ENCODE measurements at places on chromosomes 3 and 15.

GRCh38 chr15:84829428-84829827 lies 12.3 kb downstream of the ALPK3 start:
- DNase-seq, result no peak

DNA sequence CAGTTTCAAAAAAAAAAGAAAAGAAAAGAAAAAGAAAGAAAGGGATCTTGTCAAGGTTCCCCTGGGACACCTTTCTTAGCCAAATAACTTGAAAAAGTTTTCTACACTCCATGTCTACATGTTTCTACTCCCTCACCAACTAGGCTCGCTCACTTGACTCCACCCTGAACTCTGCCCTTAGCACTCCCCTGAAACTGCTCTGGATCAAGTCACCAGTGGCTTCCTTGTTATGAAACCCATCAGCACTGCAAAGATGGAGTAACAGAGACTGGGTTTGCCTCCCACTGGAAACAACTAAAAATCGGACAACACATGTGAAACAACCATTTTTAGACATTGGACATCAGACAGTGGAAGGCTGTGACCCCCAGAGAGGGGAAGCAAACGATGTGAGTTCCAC lies 36.8 kb downstream of the TMEM40 start:
- DNase-seq, result no peak

- no peak for DNase-seq
Measured at GRCh38 chr15:22263738-22264137, 183.4 kb downstream of the OR4M2 start.

GRCh38 chr3:28012830-28013229 lies 228.6 kb upstream of the CMC1 start:
- no peak for DNase-seq

- DNase-seq, result no peak
Measured at GRCh38 chr3:143484846-143485512, 363.3 kb downstream of the SLC9A9 start.

DNA sequence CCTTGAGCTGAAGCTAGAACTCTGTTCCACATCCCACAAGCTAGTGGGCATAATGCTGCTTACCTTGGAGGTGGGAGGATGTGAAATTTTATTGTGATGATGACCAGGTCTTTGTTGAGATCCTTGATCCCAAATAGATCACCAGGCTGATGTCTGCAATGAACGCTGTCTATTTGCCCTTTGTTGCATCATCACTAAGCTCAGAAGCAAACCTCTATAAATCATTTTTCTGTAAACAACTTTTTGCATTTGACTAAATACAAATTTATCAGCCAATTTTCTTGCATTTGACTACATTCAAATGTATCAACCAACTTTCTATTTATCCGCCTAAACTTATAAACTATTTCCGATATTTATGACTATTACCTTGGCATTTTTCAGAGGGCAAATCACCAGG lies 9.7 kb downstream of the CCDC80 start:
- DNase-seq, result no peak

DNA sequence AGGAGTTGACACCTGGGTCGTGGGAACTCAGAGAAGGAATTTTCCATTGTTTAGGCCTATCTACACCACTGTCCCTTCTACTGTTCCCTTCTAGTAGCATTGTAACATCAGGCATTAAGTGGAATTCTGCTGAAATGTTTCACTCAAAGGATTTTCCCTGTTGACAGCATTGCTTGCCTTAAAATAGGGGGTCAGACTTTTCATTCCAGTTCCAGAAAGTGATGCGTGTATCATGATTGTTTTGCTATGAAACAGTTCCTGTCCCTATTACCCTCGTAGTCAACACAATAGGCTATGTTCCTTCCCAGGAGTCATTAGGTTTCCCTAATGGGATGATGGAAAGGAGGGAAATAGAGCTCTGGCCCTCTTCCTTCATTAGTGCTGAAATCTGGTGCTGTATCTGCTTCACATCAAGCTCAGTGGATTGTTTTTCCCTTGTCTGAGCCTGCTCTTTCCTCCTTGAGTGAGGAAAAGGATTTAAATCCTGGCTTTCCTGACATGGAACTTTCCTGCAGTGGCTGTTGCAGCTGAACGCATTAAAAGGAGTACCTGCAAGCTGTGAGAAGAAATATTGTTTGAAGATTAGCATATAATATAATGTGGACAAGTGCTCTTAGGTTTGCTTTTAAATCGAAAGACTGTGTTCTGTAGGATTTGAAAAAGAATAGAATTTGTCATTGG lies 195.9 kb downstream of the KLHL25 start:
- DNase-seq, result no peak

DNA sequence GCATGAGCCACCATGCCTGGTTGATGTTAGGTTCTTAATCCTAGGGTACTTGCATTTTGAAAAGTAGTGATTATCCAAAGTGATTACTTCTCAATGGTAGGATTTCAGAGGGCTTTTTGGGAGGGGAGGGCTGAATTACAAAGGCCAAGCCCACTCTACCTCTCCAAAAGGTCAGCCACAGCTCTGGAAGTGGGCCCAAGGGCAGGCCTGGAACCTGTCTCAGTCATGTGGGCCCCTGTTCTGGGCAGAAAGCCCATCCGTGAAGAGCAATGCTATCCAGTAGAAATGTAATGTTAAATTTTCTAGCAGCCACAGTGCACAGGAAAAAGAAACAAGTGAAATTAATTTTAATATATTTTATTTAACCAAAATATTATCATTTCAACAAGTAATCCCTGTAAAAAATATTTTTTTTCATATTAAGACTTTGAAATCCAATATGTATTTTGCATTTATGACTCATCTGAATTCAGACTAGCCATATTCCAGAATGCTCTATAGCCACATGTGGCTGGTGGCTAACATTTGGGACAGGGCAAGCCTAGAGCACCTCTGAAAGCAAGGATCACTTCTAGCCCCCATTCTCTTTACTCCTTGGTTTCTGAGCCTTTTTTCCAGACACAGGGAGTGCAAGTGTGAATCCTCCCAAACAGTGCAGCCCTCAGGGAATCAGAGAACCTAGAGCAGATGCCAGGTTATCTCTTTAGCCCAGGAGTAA lies 16.8 kb downstream of the RFT1 start:
- DNase-seq, result no peak

DNA sequence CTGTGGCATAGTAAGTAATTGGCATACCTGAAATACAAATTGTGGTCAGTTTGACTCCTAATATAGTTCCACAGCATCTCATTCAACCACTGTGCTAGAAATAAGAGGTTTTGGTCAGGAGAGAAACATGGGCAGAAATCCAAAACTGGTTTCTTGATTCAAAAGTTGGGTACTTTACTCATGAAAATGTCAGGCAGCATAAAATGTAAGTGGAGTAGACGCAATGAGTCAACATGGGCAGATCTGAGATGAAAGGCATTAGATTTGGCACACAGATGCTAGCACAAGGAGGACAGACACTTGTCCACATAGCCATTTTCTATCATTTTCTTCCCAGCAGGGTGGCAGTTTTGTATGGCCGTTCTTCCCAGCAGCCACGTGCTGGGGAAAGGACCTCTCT lies 255.8 kb upstream of the CDIN1 start:
- no peak for DNase-seq

GRCh38 chr3:16460886-16461285 lies 52.6 kb downstream of the RFTN1 start:
- no peak for DNase-seq

GRCh38 chr15:67307156-67307555 lies 52.6 kb downstream of the IQCH start:
- DNase-seq, result no peak

DNA sequence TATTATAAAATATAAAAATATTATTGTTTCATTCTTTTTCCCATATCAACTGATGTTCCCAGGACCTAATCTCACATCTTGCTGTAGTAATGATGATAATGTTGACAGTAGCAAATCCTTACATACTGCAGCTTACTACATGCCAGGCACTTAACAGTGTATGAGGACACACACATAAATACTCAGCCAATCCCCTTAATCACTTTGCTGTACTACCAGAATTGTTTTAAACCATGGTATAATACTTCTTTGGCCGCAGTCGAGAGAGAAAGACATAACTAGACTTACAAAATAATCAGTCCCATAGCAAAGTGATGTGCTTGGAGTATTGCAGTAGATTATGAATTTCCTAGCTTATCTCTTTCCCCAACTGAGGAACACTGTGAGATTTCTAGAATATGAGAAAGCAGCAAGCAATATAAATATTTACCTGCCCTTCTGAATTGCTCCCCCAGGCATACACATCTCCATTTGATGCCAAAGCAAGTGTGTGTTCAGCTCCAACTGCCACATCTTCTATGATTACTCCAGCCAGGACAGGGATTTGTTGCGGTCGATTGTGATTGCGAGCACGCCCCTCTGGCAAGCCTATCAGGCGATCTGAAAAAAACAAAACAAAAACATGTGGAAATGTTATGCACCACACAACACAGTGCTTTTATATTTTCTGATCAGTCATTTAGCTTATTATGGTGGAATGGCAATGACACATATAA lies 33.0 kb downstream of the FBXL22 start:
- DNase-seq, result no peak

GRCh38 chr3:159724627-159725026 lies 264.0 kb upstream of the IL12A start:
- no peak for DNase-seq

GRCh38 chr3:188507244-188507720 lies 353.3 kb downstream of the LPP start:
- no peak for DNase-seq

DNA sequence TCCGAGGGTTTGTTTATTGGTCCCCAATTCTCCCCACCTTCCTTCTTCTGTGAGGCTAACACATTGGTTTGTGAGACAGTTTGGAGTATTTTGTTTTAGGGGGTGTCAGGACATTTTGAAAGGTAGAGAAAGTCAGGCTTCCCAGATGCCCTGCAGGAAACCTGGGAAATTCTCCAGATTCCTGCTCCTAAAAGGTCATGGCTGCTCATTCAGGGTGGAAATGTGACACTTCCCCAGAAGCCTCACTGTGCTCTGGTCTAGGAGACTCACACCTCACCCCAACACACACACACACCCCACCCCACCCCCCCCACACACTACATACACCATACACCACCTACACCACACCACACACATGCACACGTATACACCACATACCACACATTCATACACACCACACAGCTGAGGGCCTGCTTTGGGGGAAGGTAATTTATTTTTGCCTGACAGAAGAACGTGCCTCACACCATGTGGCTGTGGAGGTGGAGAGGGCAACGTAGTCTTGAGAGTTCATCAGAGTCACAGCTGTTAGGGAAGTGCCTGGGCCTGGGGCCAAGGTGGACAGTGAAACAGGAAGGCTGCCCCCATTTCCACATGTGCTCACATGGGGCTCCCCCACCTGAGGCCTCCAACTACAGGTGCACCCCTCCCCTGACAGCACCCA lies 40.4 kb upstream of the LIMD1 start:
- DNase-seq, result no peak

DNA sequence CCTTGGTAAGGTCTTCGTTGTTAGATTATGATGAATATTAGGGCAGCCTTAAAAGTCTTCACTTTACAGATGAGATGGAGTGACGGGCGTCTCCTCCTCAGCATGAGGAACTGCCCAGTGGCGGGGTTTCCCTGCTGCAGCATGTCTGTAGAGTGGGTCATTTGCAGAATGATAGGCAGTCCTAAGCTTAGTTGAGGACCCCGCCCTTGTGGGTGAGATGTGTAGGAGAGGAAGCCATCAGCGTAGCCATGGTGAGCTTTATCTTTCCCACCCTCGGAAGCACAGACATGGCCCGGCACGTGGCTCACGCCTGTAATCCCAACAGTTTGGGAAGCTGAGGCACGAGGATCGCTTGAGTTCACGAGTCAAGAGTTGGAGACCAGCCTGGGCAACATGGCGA lies 877 bp downstream of the NIT2 start:
- no peak for DNase-seq

DNA sequence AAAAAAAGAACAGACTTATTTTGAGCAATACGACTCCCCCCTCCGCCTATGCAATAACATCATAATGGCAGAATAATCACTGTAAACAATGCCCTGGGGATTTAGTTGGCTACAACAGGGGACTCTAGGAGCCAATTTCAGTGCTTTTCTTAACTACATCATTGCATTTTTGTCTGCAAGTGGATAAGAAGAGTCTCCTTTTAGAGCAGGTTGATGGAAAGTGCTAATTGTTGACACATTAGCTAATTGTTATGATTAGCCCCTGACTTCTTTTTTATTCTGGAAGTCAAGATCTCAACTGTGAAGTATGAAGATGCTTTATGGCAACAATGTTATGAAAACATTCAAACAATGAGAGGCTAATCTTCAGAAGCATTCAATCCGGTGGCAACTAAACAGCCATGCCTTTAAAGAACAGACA lies 121.2 kb downstream of the MECOM start:
- DNase-seq, result no peak

DNA sequence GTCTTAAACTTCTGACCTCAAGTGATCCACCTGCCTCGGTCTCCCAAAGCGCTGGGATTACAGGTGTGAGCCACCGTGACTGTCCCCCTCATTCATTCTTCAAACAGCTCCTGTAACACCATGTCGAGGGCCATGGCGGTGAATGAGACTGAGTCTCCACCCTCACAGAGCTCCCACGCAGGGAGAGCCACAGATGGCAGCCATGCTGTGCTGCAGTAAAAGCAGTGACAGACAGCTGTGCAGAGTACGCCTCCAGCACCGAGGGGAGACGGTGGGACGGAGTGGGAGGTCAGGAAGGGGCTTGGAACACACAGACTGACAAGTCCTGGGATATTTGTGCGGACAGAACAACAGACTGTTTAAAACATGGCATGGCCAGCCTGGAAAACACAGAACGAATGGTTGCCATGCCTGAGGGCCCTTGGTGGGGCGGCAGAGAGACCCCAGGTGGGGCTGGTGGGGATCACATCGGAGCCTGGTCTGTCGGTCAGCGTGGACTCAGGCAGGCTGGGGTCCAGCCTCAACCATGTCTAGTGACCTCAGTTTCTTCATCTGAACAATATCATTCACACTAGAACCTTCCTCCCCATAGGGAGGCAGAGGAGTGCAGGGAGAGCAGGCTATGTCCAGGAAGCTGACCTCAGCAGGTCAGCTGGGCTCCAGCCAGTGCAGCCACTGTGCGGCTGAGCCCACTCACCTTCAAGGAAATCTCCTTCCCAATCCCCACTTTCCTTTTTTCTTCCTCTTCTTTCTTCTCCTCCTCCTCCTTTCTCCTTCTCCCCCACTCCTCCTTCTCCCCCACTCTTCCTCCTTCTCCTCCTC lies 20.6 kb upstream of the LCTL start:
- no peak for DNase-seq

DNA sequence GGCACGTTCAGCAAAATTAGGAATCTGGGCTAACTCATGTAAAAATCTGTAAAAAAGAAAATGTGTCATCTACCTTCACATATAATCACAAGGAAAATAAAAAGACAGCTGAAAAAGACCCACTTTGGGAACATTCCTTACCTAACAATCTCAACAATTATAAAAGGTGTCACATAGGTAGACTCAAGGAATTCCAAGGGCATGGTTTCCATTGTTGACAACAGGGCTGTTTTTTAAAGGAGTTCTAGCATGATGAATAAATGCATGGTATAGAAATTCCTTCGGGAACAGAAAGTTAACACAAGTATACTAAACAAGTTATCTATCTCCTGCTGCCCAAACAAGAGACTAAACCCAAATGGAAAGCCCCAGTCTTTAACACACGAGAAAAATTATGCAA lies 184.2 kb downstream of the GREM1 start:
- DNase-seq, result no peak

GRCh38 chr15:33304924-33305323 lies 5.8 kb upstream of the RYR3 start:
- no peak for DNase-seq

GRCh38 chr15:68335655-68336054 lies 58.1 kb downstream of the FEM1B start:
- no peak for DNase-seq

GRCh38 chr3:257826-258225 lies 61.3 kb downstream of the CHL1 start:
- no peak for DNase-seq

All from T-helper 17 cell (primary cell).